ENCODE measurements at places on chromosomes 2 and 18. TPM values are rescaled to one million over a fixed set of nuclear protein-coding genes. Genes with fewer than 3 reads are reported as not detected.

MBD1 gene
- 41.7 TPM for total RNA-seq

EVA1A gene
- total RNA-seq, result 9.4 TPM

GRB14 gene
- total RNA-seq, result not detected

CDH19 gene
- 3.2 TPM for total RNA-seq

LYG2 gene
- not detected for total RNA-seq

MGAT4A gene
- total RNA-seq, result 9.8 TPM

MTIF2 gene
- total RNA-seq, result 23.7 TPM

DTNB gene
- 7.8 TPM for total RNA-seq

TMEM163 gene
- 0.19 TPM for total RNA-seq

TMEM247 gene
- total RNA-seq, result not detected

- no peak for DNase-seq
These were observed 103.8 kb upstream of the ALKAL2 start for GRCh38 chr2:391696-392095.

GRCh38 chr2:201465524-201465971, 14.0 kb downstream of the STRADB start:
- DNase-seq, result no peak

DNA sequence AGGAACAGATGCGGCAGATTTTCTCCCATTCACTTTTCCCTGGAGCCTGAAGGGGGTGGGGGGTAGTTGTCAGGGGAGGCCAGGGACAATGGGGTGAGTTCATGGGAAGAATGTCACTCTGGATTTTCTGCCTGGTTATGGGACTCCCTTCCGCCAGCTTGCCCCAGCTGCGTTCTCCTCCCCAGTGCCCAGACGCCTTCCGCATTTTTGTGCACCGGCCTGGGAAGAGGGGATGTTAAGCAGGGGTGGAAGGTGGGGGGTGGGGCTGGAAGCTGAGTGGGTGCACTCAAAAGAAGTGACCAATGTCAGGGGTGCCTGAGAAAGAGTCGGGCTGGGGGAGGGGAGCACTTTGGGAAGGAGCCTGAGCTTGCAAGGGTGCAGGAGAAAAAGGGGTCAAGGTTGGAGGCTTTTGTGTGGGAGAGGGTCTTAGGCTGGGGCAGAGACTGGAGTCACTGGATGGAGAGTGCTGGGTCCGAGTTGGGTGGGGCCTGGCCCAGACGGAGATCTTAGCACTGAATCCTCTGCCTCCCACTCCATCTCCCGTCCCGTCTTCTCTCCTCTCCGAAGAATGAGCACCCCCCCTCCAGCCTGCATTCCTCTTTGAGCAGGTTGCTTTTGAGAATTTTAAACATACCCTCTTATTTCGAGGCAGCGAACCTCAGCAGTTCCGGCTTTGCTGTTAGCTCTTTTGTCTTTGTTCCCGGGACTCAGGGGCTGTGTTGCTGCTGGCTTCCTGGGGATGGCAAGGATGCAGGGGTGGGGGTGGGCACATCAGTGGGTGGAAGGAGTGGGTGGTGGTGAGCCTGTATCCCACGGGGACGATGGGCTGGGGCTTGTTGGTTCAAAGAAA, 2.7 kb downstream of the IGFBP2 start:
- no peak for DNase-seq

- no peak for DNase-seq
These were observed 167.3 kb downstream of the DOK6 start for GRCh38 chr18:69567813-69568488.

DNA sequence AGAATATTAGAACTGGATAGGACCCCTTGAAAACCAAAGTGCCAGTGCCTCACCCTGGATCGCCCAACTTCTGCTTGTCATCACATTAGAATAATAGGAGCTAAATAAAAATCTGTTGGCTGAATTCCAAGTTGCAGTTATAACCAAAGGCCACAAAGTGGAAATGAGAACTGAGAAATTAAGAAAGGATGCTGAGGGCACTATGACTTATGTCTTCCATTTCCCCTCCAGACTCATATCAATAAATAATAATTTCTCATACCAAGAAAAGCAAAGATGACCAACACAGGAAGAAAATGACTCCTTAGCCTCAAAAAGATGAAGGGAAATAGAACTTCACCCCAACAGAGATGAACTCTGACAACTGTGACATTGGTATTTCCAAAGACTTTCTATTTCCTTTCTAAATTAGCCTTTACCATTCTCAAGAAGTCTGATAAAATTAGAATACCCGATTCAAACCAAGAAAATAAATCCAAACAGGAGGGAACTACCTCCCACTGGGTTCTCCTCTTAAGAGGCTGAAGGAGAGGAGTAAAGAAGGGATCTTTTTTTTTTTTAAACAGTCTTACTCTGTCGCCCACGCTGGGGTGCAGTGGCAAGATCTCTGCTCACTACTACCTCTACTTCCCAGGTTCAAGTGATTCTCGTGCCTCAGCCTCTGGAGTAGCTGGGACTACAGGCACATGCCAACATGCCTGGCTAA, 46.5 kb upstream of the EPG5 start:
- no peak for DNase-seq

DNA sequence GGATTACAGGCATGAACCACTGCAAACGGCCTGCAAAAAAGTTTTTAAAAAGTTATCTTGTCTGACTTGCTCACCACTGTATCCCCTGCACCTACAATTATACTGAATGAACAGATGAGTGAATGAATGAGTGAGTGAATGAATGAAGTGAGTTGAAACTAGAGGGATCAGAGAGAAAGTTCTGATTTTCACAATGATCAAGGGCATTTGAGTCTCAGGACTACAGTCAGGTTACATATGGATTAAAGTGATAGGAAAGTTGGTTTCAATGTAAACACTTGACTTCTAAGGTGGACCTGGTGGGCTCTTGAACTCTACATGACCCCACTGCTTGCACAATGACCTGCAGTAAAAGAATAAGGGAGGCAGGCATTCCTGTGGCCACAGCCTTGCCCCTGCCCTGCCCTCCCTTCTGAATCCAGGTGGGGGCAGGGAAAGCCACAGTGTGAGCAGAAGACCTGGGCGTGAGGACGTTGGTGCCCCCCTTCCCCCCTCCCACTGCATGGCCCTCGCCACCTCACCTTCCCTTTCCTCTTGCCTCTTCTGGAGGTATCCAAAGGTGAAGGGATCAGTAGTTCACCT, 10.7 kb downstream of the C2orf80 start:
- no peak for DNase-seq

DNA sequence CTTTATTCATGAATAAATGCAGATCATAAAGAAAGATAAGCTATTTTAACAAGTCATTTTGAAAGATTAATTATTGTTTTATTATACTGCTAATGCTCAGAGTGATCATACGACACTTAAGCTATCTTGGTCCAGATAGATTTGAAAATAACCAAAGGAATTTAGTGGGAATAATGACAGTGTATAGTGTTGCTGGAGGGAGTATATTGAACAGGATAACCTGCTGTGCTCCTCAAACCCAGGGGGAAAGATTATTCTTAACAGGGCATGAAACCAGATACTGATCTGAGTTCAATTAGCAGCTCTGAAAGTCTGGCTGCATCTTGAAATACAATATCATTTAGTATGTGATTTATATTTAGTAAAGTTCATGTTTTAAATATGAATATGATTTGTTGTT, 216.3 kb upstream of the ITGA4 start:
- no peak for DNase-seq

- DNase-seq, result no peak
These were observed 113.6 kb upstream of the ITGA6 start for GRCh38 chr2:172313715-172314341.

DNA sequence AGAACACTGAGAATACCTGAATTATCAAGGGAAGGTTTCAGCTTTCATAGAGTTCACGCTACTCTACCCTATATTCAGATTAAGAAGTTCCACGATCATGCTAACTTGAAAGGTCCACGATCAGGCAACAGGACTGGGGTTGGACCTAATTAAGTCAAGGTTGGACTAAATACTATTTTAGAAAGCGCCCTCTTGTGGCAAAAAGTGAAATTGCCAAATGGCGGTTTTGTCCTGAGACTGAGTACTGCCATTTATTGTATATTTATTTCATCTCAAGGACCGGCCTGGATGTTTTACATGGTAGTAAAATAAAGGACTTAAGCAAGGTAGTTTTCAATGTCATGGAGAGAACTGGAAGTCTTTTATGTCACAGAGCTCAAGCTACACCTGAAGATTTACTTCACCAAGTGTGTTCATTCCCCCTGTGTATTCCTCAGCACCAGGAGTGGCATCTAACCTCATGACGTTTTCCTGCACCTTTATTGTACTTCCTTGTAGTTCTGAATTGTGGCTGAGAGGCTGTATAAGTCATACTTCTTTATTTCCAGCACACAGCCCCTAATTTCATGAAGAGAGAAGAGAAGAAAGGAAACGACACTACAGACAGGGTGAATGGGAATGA, 56.8 kb downstream of the SRD5A2 start:
- no peak for DNase-seq

- no peak for DNase-seq
These were observed 138.9 kb downstream of the PXDN start for GRCh38 chr2:1605102-1606045.

DNA sequence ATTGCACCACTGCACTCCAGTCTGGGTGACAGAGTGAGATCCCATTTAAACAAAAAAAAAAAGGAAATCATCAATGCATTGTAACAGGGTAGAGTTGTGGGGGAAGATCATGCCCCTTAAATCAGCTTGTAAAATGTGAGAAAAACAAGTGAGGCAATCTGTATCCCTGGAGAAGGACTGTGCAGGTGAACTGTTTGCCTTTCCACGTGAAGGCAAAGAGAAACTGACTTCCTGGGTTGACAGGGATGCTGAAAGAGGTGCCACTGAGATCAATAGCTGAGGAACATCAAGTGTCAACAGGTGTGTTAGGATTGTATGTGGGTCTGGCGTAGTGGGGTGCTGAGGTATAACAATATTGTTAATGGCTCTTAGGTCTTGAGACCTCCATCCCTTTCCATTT, 48.3 kb downstream of the CERS6 start:
- DNase-seq, result no peak

- no peak for DNase-seq
These were observed 19.4 kb downstream of the ANTXR1 start for GRCh38 chr2:69032336-69032735.

GRCh38 chr2:238971318-238972145, 123.6 kb downstream of the TWIST2 start:
- no peak for DNase-seq

GRCh38 chr18:59988098-59988706, 88.4 kb downstream of the PMAIP1 start:
- no peak for DNase-seq

- DNase-seq, result no peak
These were observed 90.2 kb upstream of the DNAJC10 start for GRCh38 chr2:182625814-182626213.

GRCh38 chr2:16588565-16588964, 77.1 kb downstream of the CYRIA start:
- DNase-seq, result no peak

GRCh38 chr2:73987109-73987947, 2.6 kb downstream of the TET3 start:
- no peak for DNase-seq

DNA sequence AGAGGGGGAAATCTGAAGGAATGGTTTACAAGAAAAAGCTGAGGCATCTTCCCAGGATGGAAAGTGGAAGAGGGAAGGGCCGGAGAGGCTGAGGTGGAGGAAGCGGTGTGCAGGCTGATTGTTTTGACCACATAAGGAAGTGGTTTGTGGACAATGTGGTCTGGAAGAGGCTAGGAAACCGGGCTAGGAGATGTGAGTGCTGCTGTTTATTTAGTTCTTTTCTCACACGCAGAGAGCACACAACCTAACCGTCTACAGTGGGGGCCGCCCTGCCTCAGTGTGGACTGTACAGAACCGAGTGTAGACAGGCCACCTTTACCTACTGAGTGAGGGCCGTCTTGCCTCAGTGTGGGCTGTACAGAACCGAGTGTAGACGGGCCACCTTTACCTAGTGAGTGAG, 251.7 kb upstream of the PXDN start:
- DNase-seq, result no peak

DNA sequence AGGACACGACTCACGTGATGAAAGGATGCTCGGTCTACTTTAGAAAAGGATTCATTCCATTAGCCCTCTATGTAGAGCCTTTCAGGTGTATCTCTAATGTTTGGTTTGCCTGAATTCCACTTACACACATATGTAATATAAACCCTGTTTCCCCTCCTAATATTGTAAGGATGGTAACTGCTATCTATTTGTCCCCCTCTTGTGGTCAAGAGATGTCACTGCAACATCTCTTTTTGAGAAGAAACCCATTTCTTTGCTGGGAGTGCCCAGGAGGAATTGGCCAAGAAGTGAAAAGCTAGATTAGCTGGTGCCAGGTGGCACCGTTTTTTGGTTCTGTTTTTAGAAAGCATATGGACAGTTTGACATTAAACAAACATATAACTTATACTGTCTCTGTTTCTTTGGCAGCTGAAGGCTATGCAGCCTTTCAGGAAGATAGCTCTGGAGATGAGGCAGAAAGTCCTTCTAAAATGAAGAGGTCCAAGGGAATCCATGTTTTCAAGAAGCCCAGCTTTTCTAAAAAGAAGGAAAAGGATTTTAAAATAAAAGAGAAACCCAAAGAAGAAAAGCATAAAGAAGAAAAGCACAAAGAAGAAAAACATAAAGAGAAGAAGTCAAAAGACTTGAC, 41.2 kb downstream of the RALBP1 start:
- no peak for DNase-seq

DNA sequence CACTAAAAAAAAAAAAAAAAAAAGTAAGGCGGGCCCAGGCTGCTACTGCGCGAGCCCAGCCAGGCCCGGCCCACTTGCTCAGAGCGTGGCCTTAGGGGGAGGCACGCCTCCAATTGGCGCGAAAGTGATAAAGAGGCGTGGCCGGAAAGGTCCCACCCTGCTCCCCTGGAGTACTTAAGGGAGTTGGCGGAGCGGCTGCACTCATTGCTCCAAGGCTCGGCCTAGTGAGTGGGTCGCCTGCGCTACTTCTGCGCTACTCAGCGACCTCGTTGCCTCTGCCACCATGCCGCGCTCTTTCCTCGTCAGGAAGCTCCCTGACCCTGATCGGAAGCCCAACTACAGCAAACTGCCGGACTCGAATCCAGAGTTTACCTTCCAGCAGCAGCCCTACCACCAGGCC, 36.9 kb downstream of the UNC80 start:
- DNase-seq, result no peak
